ENCODE measurements at places on chromosomes 7 and 10.

DNA sequence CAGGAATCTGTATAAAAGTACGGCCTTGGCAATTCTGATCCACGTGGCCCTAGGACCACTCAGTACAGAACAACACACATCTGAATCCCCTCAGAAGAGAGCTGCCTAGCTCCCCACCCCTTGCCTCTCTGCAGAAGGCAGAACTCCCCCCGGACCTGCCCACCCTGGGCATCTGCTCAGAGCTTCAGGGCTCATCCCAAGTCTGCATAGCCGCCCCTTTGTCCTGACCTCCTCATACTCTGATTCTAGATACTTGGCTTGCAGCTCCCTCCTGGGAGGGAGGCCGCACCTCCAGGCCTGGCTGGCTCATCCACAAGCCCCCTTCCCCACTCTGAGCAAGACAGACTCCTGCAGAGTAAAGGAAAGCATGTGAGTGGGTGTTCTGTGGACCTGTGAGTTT, 49.6 kb downstream of the GRID1 start:
- no peak for DNase-seq

GRCh38 chr7:500521-501420, 18.9 kb downstream of the PDGFA start:
- DNase-seq, result no peak

DNA sequence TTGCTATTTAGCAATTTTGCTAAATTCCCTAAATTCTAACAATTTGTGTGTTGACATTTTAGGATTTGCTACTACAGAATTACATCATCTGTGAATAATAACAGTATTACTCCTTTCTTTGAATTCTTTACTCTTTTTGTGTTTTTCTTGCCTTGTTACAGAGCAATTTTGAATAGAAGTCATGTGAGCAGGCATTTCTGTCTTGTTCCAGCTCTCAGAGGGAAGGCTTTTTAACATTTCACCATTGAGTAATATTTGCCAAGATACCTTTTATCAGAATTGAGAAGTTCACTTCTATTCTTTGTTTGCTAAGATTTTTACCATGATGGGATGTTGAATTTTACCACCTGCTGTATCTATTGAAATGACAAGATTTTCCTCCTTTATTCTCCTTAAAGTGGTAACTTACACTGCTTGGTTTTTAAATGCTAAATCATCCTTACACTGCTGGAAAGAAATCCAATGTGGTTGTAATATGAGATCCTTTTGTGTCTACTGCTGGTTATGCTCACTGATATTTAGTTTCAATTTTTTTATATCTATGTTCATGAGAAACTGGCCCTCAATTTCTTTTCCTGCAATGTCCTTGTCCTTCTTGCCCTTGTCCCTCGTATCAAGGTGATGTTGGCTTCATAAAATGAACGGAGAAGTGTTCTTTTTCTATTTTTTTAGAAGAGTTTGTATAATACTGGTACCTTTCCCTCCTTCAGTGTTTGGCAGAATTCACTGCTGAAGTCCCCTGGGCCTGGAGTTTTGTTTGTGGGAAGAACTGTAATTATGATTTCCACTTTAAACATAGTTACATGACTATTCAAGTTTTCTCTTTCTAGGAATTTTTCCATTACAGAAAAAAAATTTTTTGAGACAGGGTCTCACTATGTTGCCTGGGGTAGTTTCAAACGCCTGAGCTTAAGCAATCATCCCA, 50.3 kb upstream of the ATP6V0A4 start:
- no peak for DNase-seq

GRCh38 chr7:2313450-2314208, 612 bp downstream of the SNX8 start:
- DNase-seq, result no peak

GRCh38 chr7:97024209-97025129, at the start of gene DLX5:
Gene DLX5 (minus strand): TSS chr7:97024831. CDS start chr7:97024623, 208 bp downstream.
- DNase-seq, result no peak

- DNase-seq, result no peak
These were observed 331.8 kb downstream of the CALN1 start for GRCh38 chr7:72080341-72080766.

DNA sequence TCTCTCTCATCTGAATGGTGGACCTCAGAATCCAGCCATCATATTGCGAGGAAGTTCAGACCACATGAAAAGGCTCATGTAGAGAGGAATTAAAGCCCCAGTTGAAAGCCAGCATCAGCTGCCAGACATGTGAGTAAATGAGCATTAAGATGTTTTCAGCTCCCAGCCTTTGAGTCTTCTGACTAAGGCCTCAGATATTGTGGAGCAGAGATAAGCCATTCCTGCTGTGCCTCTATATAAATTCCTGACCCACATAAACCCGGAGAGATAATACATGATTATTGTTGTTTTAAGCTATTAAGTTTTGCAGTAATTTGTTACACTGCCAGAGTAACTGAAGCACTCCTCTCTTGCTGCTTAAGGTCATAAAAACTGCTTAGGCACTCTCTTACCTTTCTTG, 14.6 kb downstream of the FAM149B1 start:
- DNase-seq, result no peak

DNA sequence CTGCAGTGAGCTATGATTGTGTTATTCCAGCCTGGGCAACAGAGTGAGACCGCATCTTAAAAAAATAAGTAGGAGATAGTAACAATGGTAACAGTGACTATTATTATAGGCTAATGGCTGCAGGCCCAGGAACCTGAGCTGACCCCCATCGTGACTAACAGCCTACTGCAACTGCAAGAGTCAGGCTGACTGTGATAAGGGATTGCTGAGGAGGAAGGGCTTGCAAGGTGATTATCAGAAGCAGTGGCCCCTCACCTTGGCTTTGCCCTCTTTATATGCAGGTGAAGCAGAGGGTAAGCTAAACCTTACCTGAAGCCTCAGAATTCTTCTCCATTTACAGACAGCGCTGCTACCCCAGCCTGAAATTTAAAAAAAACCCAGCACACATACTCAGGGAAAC, 83.9 kb upstream of the SDK1 start:
- DNase-seq, result no peak

DNA sequence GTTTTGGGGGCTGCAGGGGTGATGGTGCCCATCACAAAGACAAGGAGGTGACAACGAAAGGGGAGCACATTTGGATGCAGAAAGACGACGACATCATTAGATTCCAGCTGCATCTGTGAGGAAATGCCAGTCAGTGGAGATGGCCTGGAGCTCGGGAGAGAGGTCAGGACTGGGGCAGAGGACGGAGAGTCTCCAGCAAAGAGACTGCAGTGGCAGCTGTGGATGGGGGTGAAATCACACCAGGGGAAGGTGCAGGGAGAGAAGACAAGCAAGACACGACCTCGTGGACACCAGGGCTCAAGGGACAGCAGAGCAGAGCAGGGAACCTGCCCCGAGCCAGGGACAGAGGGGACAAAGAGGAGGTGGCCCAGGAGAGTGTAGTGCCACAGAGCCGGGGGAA, 203.4 kb downstream of the PRPF18 start:
- DNase-seq, result no peak

- DNase-seq, result no peak
These were observed 7.5 kb downstream of the NKX2-3 start for GRCh38 chr10:99540306-99540656.

DNA sequence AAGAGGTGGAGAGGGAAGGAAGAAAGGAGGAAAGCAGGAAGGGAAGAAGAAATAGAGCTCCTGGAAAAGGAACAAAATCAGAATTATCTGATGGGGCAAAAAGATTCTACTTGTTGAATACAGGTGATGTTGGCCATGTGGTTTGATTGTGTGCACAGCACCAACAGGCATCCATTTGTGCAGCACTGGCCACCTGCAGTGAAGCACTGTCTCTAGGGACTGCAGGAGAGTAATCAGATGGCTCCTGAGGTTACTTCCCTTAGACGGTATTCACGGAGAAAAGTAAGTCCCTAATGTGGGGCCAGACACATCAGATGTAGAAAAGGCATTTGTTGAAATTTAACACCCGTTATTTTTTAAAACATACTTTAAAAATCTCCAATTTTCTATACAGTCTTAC, 135.3 kb upstream of the VIPR2 start:
- no peak for DNase-seq

DNA sequence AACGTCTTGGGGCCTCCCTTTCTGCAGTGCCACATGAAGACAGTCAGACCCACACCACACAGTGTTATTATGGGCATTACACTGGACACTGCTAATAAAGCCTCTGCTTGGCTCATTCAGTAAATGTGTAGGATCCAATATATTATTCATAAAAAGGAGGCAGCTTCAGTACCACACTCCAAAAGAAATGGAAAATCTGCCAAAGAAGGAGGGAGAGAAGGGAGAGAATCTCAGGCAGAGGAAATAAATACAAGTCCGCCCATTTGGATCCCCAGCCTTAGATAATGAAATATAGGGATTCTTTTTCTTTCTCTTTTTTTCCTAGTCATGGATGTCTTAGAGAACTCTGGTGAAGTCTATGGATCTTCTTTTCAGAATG, 162.2 kb downstream of the ELMO1 start:
- DNase-seq, result no peak

GRCh38 chr7:22858640-22859561, 36.3 kb upstream of the TOMM7 start:
- no peak for DNase-seq

DNA sequence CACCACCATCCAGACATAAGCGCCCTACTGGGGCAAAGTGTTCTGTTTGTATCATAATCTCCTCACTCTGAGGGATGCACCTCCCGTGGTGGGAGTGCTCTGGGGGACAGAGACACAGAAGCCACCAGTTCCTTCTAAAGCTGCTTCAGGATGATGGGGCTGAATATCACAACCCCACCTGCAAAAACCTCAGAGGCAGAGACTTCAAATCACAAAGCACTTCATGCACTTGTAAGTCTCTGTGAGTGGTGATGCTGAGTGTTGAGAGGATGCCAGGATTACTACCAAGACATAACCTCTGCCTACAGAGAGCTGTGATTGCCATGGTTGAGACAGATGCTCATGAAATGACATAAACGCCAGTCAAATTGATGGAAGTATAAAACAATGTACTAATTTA, 255.5 kb downstream of the CALN1 start:
- DNase-seq, result no peak

DNA sequence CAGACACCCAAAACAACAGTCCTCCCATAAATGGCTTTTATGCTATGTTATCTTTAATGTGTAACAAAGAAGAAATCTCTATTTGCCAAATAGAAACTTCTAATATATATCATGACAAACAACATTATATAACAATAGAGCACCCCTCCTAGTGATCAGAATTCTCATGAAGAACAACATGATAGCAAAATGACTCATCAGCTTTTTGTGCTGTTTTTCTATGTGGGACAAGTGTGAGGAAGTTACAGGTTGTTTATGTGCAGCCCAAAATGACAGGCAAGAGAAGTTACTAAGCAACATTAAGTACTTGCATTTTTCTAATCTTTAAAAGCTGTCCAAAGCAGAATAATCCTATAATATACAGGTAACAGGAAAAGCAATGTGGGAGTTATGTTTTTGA, 7.7 kb downstream of the DGKB start:
- DNase-seq, result no peak

GRCh38 chr7:1242606-1243289, 10.1 kb downstream of the UNCX start:
- no peak for DNase-seq

- DNase-seq, result no peak
These were observed 7.2 kb upstream of the PSAP start for GRCh38 chr10:71857934-71858890.

GRCh38 chr7:138749960-138750359, 47.8 kb upstream of the TMEM213 start:
- DNase-seq, result no peak

GRCh38 chr7:69243016-69243415, 355.3 kb upstream of the AUTS2 start:
- DNase-seq, result no peak

DNA sequence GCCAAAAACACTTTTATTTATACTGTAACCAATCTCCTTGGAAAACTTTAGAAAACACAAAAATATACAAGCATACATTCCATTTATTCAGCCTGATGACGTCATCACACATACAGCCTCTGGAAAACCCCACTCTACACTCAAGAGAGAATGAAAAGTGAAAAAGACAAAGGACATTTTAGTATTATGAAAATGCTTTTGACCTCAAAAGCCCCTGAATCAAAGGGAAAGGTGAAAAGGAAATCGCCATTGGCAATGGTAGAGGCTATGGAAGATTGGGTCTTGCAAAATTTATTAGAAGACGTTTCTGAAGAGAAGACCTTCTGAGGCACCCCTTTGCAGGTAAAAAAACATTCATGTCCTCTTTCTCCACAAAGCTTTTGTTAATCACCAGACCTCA, 82.9 kb upstream of the STRIP2 start:
- no peak for DNase-seq

DNA sequence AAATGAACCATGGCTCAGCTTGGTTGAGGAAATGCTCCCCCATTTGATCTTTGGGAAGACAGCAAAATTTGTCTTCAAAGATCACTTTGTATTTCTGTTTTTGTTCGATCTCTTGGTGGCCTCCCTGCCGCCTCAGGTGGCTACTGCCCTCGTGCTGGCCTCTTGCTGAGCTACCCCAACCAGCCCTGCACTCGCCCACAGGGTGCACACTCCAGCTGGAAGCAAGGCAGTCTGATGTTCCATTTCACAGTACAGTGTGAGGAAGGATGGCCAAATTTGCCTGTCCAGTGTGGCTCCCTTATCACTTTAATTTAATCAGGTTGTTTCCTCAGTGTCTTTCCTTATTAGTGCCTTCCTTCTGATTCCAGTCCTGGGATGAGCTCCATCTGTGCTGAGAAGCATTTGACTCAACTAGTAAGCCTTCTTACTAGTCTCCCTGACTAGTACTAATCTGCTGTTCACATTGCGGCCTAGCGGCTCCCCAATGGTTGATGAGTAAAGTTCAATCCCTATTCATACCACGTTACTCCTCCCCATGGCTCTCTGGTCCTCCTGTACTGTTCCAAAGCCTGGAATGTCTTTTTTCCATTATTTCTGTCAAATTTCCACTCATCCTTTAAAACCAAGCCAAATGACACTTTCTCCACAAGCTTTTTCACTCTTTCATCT, 8.2 kb downstream of the MYOF start:
- DNase-seq, result no peak

- no peak for DNase-seq
These were observed 24.3 kb upstream of the CPA2 start for GRCh38 chr7:130242198-130243014.

DNA sequence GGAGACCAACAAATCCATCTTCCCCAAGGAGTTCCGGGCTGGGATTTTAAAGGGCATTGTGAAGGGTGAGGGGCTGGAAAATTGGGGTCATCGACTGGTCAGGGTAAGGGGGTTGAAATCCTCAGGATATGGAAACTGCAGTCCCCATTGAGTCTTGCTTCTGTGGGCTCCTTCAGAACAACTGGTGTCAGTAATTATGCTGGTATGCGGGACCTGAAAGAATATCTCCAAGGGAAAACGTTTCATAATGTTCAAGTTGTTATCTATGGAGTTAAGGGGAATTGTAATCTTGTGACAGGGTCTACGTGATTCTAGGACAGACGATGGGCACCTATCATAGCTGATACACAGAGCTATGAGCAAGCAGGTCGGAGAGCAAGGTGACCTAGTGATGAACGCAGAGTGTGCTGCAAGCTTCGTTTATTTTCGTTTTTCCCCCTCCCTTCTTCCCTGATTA, 494 bp upstream of the RHBDD2 start:
- DNase-seq, result no peak

- no peak for DNase-seq
These were observed 59.6 kb downstream of the PKD1L1 start for GRCh38 chr7:47888371-47889265.

Data from cortex of kidney (tissue), 1 donor.